ENCODE measurements at places on chromosomes 13 and 19.

- no peak for DNase-seq
Observed at GRCh38 chr13:102970542-102970941, 95.7 kb downstream of the SLC10A2 start.

DNA sequence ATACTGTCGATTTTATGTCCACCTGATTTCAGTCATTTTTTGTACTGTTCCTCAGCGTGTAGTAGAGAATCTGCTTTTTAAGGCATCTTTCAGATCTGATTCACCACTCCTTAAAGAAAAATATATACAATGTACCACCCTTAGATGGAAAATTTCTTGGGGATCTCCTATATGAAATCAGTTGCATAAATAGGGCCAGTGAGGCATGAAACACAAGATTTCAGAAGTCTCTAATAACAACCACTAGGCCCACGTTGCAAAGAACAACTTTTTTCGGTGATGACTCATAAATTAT lies 1.4 kb downstream of the USP12 start:
- DNase-seq = no peak

DNA sequence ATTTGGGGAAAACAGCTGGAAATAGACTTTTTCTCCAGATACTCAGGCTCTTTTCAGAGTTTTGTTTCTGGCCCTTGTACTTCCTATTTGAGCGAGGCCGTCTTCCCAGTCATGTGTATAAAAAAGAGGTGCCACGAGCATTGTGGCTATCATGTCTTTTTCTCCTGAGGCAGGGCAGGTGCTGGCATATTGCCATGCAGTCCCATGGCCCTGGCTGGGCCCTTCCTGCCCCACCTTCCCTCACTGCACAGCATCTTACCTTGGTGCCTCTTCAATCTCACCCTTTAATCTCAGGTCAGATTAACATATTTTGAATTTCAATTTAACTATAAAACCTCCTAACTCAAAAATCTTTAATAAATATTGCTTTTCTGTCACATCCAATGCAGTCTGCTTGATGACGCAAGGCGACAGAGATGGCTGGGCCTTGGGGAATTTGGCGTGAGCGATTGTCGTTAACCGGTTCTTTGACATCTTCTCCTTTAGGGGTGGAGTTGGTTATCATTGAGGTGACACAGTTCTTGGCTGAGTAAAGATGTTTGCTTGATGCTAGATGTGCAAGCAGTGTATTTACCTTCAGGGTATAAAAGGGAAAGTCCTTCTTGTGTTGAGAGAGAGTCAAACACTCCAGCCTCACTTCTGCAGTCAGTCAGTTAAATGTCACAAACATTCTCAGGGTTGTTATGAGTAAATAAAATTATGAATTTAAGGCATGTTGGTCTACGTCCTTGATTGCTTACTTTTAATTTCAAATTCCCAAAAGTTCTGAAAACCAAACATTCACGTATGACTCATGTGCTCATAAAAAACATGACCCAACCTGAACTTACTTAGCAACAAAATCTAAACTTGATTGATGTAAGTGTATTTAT lies 289.9 kb downstream of the MYO16 start:
- no peak for DNase-seq

DNA sequence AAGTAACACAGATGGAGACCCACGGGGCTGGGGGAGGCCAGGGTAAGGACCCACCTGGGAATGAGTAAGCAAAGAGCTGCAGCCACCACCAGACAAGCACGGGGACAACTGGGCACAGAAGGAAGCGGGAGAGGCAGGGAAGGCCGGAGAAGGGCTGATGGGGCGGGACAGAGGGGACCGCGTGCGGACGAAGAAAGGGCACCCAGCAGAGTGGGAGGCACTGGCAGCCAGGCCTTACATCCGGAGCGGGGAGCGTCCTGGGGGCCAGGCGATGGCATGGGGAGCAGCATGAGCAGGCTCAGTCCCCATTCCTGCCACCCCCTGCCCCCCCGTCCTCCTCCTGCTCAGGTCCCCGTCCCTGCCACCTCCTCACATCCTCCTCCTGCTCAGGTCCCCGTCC lies 3.0 kb downstream of the PROZ start:
- no peak for DNase-seq

DNA sequence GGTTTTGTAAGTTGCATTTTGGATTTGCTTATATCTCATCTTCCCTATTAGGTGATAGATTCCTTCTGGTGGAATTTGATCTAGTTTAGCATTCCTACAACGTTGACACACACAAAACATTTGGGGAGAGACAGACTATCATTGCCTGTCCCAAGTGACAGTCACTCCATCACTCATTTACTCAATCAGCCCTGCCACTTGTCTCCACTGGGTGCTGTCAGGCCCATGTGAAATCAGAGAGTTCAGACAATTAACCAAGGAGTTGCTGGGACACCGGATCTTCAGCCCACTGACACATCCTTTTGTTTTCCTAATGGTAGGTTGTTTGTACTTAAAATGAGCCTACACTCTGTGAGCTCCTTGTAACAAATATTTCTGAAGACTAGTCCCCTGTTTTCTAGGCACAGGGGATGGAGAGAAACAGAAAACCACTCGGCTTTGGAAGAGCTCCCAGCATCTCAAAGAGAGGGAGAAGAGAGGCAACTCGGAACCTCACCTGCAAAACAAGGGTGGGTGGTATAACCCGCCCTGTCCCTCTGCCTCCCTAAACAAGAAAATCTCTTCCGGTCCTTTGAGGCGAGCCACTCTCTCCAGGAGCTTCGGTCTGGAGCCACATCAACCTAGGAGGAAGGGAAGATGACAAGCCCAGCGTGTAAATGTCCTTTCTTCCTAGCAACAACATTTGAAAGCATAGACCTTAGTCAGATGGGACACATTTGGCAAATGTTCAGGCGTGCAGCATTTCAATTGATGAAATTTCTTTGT lies 440.9 kb upstream of the KLF12 start:
- no peak for DNase-seq

DNA sequence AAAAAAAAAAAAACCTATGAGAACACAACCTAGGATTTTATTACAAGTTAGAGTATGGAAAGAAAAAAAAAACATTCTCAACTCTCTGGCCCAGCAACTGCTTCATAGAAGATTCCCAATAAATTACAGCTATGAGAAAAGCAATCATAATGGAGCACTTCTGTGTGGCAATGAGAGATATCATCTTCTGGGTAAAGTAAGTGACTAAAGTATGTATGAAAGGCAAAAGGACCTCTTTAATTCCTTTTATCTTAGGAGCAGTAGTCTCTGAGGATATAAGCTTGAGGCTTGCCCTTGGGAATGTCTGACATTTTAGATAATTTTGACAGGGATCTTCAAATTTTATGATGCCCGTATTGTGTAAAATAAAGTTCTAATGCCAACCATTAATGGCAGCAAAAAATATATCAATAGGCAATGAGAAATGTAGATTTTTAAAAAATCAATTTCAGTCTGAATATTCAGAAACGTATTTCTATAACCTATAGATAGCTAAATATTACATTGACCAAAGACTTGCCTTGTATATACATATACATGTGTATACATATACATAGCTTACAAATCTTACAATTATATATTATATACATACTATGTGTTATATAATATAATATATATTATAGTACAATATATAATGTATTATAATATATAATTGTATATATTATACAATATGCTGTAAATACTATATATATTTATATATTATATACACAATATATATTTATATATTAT lies 823.9 kb upstream of the SLITRK1 start:
- DNase-seq = no peak

DNA sequence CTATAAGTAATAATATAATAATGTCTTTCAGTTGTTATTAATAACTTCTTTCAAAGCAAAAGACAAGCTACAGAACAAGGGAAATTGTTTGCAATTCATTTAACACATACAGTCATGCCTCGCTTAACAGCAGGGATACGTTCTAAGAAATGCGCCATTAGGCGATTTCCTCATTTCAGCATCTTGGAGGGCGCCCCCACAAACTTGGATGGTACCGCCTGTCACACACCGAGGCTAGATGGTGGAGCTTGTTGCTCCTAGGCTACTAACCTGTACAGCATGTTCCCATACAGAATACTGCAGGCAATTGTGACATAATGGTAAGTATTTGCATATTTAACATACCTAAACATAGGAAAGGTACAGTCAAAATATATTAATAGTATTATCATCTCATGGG lies 8.2 kb upstream of the ANKRD10 start:
- DNase-seq = no peak

DNA sequence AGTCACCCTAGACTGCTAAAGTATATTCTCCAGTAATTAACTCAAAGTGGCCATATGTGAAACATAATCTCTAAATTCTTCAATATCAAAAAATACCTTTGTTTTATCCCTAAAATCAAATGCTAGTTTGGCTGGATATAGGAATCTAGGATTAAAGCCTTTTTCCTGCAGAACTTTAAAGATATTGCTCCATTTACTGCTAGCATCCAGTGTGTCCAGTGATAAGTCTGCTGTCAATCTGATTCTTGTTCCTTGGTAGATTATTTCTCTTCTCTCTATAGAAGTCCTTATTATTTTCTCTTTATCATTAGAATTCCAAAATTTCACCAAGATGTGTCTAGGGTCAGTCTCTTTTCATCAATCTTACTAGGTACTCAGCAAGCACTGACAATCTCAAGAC lies 384.6 kb downstream of the FGF14 start:
- DNase-seq = no peak

DNA sequence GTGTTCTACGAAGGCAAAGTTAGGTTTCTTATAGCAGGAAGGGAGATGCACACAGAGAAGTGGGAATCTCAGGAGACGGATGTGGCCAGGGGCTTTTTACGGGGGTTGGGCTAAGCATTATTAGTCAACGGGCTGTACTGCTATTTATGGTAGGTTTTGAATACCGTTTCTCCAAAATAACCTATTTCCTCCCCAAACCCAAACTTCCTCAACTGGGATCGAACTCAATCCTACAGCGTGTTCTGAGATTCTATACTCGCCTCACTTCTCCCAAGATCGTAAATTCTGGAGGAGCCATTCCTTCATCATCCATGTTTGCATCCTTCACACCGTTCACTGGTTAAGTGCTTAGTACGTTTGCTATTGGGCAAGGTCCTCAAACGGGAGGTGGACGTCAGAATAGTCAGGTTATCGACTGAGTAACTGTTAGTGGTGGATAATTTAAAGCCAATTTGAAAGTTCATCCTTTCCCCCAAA lies 1.2 kb upstream of the TRIM13 start:
- DNase-seq = no peak

DNA sequence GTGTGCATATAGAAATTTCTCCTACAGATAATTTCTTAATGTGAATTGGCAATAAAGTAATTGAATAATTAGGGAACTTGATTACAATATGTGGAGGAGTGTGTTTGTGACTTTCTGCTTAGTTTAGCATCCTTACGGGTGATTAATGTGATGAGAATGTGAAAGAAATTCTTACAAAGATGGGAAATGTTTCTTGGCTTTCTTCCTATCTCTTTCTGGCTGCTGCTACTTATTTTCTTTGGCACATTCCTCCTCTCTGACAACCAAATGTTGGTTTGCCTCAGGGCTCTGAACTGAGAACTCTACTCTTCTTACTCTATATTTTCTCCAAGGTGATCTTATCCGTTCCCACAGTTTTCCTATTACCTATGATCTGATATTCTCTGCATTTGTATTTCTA lies 300.1 kb downstream of the TBC1D4 start:
- DNase-seq = no peak
